Stimulated activated CD4-positive, alpha-beta T cell treated with anti-CD3 and anti-CD28 coated beads, Interleukin-15, amount 100 ng/mL, for 1 hour (primary cell): ENCODE measurements at places on chromosomes 13 and 19.

DNA sequence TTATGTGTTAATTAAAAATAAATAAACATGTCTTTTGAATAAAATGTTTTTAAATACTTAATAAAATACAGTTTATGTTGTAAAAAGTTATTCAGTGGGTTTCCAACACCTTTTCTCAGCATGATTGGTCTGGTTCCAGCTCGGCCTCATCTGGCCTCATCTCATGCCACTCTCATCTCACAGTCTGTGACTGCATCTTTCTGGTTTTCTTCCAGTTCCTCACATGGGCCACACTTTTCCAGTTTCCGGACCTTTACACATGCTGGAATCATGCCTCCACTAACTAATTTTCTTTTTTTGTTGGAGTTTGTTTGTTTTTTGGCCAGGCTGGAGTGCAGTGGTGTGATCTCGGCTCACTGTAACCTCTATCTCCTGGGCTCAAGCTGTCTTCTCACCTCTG lies 82.5 kb downstream of the RUBCNL start:
- no peak for DNase-seq

DNA sequence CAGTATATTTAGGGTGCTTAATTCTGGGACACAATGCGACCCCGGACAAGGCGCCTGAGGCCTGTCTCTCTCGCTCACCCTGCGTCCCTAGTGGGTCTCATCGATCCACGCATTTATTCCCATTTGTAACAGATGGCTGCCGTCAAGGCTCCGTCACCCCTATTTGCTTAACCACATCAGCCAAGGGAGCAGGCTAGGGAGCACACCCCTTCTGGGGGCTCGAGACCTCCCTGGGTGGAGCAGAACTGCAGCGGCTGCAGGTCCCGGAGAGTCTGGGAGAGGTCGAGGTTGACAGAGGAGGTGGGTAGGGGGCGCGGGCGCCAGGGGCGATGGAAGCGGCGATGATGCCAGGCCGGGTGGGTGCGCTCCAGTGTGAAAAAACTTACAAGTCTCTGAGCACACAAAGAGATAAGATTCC lies 507 bp downstream of the ALG5 start:
- DNase-seq: no peak

DNA sequence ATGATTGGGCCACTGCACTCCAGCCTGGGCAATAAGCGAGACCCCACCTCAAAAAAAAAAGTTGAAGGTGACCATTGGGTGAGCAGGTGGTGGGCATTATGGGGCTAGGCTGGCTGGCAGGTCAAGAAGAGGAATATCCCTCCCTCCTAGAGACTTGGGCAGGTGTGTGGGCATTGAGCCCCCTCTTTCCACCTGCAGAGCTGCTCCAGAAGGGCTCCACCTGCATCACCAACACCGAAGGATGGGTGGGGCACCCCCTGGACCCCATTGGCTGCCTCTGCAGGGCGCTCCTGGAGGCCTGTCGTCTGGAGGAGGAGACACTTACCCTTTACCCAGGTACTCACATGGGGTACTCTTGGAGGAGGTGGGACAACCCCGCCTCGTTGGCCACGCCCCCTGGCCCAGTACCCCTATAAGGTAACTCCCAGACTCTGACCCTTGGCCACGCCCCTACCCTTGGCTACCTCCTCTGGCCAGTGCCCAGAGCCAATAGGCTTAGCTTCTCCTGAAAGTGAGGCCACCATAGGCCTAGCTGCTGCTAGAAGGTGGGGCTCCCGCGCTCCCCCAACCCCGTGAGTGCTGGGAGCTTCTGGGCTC lies 21.9 kb downstream of the ZSWIM4 start:
- DNase-seq: no peak

DNA sequence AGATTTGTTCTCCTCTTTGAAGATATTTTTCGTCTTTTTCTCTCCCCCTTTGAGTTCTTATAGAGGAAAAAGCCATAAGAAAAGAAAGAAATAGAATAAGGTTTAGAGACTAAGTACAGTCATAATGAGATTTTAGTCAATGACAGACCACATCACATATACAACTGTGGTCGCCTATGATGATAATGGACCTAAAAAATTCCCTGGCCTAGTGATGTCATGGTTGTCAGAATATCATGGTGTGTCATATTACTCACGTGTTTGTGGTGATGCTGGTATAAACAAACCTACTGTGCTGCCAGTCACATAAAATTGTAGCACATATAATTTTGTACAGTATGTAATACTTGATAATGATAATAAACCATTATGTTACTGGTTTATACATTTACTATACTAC lies 1096.1 kb downstream of the OLFM4 start:
- DNase-seq: no peak

DNA sequence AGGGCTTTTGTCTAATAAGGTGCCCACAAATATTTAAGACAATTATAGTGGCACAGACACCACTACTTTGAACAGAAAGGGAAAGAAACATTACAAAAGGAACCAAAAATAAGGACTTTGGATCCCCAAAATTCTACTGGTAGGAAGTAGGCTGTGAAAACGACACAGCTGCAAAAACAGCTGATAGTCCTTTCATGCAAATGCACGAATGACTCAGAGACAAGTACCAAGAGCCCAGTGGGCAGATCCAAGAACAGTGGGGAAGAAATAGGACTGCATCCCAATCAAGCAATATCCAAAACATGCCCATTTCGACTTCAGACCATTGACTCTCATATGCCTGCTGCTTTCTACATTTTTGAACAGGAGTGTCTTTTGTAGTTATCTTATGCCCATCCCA lies 269.4 kb upstream of the NBEA start:
- no peak for DNase-seq

DNA sequence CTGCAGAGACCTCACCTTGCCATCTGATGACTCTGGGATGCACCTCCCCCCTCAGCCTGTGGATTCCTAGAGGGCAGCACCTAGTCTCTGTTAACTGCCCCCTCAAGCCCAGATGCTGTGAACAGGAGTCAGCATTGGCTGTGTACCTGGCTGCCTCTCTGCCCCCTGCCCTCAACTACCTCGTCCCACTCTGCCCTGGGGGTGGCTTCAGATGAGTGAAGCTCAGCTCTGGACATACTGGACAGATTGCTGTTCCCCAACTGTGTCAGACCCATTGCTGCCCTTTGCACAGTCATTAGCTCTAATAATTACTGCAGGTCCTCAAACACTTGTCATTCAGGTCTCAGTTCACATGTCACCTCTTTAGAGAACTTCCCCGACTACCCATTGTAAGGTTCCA lies 182.1 kb upstream of the TSHZ3 start:
- no peak for DNase-seq

DNA sequence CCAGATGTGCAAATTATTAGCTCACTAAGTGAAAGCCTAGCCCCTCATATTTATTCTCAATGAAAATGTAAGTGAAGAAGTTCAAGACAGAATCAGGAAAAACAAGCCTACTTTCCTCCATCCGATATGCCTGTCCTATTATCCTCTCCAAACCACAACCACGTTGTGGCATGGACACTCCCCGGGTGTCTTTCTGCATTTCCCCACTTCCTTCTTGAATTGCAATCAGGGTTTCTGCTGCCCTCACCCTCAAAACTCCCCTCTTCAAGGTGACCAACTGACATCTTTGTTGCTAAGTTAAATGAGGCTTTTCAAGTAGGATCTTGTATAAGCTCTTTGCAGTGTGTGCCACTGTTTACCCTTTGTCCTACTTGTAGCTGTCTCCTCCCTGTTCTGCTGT lies 11.8 kb downstream of the SLC25A30 start:
- no peak for DNase-seq

- no peak for DNase-seq
Measured at GRCh38 chr13:32659736-32660135, 73.5 kb downstream of the PDS5B start.

DNA sequence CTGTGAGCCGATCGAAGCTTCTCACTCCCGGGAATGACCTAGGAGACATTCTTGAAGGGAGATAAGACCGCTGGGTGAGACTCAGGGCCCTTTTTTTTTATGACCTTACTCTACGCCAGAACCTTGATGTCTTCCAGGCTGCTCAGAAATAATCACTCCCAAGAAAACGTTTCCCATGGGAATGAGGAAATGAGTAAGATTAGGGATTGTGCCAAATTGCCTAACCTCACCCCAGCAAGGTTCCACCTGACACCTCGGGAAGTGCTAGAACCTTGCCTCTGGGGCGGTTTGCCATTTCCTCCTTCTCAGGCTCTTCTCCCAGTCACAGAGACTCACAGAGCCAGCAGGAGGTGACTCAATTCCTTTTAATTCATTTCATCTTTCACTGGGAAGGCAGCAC lies 2.3 kb downstream of the SLC46A3 start:
- no peak for DNase-seq

GRCh38 chr19:9741476-9742171 lies 26.9 kb downstream of the ZNF846 start:
- no peak for DNase-seq

DNA sequence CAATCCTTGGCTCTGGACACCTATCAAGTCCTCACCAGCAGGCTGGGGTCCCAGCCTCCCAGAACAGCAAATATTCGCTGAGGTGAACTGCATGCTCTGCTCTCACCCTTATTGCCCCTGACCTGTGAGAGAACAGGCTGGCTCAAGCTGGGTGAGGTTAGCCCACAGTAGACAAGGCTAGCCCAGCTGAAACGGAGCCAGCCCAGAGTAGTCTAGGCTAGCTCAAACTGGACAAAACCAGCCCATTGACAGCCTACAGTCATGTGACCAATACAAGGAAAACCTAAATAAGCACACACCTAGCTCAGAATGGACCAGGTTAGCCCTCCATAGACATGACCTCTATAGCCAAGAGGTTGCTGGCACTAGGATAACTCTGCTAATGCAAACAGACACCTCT lies 38.4 kb downstream of the CCL25 start:
- no peak for DNase-seq

GRCh38 chr19:3145909-3146676 lies 10.3 kb downstream of the GNA15 start:
- DNase-seq: no peak

DNA sequence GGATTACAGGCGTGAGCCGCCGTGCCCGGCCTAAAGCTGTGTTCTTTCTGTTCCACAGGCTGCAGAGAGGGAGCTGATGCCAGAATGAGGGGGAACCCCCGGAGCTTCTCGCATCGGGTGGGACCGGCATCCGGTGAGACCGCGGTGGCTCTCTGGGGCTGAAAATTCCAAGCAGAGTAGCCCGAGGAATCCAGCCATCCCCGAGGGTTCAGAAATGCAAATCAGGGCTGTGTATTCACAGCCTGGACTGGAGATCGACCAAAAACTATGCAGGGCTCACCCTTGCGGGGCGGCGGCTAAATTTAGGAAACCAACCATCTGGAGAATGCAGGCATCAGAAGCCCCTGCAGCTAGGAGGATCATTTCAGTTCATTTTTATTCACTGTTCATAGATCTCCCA lies 99.2 kb downstream of the GNG7 start:
- no peak for DNase-seq

GRCh38 chr19:4589579-4590410 lies 30.3 kb upstream of the SEMA6B start:
- no peak for DNase-seq

- no peak for DNase-seq
Measured at GRCh38 chr13:37288057-37288720, 182.7 kb upstream of the CSNK1A1L start.

GRCh38 chr19:40717325-40717879 lies 490 bp downstream of the ITPKC start:
- no peak for DNase-seq

DNA sequence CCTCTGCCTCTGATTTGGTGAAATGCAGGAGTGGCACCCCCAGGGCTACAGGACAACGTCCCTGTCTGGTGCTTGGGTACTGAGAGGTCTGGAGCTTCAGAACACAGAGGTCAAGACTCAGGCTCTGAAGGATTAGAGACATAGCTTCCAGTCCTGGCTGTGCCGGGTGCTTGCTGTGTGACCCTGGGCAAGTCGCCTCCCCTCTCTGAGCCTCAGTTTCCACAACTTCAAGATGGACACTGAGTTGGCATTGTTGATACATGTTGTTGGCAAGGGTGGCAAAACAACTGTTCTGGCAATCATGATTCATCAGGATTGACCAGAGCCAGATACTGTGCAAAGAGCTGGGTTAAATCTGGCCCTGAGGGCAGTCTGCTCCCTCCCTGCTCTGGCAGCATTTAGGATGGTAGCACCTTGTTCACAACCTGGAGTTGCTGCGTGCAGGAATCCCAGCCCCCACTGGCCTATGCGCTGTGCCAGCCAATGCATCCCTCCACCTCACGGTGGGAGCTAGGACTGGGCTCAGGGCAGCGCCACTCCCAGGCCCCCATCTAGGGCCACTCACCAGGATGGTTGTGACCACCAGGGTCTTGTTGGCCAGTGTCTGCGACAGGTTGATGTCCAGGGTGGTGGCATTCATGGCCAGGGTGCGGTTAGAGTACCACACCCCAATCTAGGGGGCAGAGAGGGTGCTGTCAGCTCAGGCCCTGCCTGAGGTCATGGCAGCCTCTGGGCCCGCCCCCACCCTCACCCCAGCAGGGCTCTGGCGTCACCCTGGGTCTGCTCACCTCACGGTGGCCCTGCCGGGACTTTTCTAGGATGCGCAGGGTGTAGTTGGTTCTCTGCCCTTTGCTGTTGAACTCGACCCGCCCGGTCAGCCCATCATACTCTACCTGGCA lies 16.7 kb downstream of the GRIK5 start:
- DNase-seq: no peak

GRCh38 chr13:90675129-90675528 lies 672.4 kb upstream of the MIR17HG start:
- DNase-seq: no peak

DNA sequence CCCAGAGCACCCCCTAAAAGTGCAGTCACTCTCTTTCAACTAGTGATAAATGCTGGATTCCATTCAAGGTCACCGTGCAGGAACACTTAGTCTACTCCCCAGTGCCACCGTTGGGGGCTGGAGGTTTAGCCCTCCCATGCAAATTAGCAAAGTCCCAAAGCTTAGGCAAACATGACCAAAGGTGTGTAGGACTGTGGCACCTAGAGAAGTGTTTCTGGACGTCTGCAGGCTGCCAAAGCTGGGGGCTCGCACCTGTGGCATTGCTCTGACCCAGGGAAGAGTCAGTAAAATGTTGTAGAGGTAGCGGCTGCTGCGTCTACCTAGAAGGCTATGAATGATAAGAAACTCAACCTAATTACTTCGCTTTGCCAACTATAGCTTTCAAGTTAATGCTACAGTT lies 13.9 kb downstream of the COL4A1 start:
- no peak for DNase-seq

DNA sequence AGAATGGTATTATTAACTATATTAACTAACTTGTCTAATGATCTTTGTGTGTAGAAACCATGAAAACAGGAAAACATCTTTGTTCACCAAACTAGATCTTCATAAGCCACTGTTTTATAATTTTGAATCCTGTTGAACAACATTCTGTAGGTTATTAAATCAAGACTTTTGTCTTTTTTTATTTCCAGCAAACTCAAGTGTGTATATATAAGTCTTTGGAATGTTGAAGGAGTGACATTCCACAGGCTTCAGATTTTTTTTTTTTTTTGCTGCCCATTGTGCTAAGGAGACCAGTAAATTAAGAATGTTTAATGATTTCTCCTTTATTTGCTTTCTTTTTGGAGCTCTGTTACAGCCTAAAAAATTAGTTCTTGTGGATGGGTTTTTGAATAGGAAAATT lies 89.6 kb downstream of the LMO7 start:
- DNase-seq: no peak

GRCh38 chr13:60273971-60274527 lies 110.3 kb upstream of the DIAPH3 start:
- no peak for DNase-seq

- DNase-seq: no peak
Measured at GRCh38 chr19:18264971-18265540, 9.2 kb downstream of the IQCN start.

GRCh38 chr13:38947054-38947453 lies 43.6 kb downstream of the STOML3 start:
- no peak for DNase-seq
